ENCODE measurements at places on chromosomes 5 and 9.

GRCh38 chr5:154134499-154134898, 56.0 kb upstream of the GALNT10 start:
- DNase-seq = no peak

GRCh38 chr9:136244969-136245218, 718 bp downstream of the QSOX2 start:
- no peak for DNase-seq

- DNase-seq = no peak
These were observed 59.2 kb downstream of the C9orf50 start for GRCh38 chr9:129561594-129562281.

DNA sequence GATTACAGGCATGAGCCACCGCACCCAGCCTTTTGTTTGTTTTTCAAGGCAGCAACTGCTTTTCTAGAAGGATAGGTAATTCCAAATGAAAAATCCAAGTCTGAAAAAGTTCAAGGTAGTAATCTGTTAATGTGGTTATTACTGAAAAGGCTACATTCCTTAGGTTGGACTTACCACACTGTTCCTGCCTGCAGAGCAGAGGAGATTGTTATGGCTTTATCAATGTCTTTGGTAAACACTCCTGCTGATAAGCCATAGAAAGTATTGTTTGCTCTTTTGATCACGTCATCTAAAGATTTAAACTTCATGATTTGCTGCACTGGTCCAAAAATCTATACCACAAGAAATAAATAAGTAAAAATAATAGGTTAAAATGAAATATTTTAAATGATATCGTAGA, 43.4 kb downstream of the ALDH1A1 start:
- DNase-seq = no peak

GRCh38 chr5:2269656-2270055, 386.9 kb upstream of the IRX4 start:
- no peak for DNase-seq
